ENCODE measurements at places on chromosomes 7 and 10. TPM values are rescaled to one million over a fixed set of nuclear protein-coding genes. Genes with fewer than 3 reads are reported as not detected.

Gene HTR5A
- not detected for total RNA-seq

Gene VGF
- not detected for total RNA-seq

Gene GPNMB
- total RNA-seq: 129 TPM

GRCh38 chr7:80760292-80760691, 121.8 kb downstream of the CD36 start:
- no peak for DNase-seq
- H3K4me1 ChIP-seq: no peaks in the 10 kb centered on the region
- no peak overlapping the region for H3K4me3 ChIP-seq
- no peaks in the 10 kb centered on the region for H3K27me3 ChIP-seq

- H3K4me3 ChIP-seq: no peak overlapping the region
- no peak overlapping the region for H3K27ac ChIP-seq
- H3K36me3 ChIP-seq: no peaks in the 10 kb centered on the region
- no peaks in the 10 kb centered on the region for H3K4me1 ChIP-seq
- no peak for DNase-seq
- no peaks in the 10 kb centered on the region for H3K27me3 ChIP-seq
Observed at GRCh38 chr10:24355056-24355688, 146.2 kb downstream of the KIAA1217 start.

- H3K4me3 ChIP-seq: no peak overlapping the region
- H3K27me3 ChIP-seq: no peaks in the 10 kb centered on the region
- H3K4me1 ChIP-seq: no peaks in the 10 kb centered on the region
- no peak overlapping the region for H3K27ac ChIP-seq
- H3K36me3 ChIP-seq: no peaks in the 10 kb centered on the region
- no peak for DNase-seq
Observed at GRCh38 chr7:114364151-114364550, 50.5 kb upstream of the FOXP2 start.

- H3K27ac ChIP-seq: no peak overlapping the region
- no peak for DNase-seq
- H3K4me1 ChIP-seq: no peaks in the 10 kb centered on the region
- no peaks in the 10 kb centered on the region for H3K36me3 ChIP-seq
Observed at GRCh38 chr7:142800088-142800487, 29.3 kb downstream of the PRSS2 start.
